ENCODE measurements at places on chromosomes 12 and 14. TPM values are rescaled to one million over a fixed set of nuclear protein-coding genes. Genes with fewer than 3 reads are reported as not detected.

GRCh38 chr14:96085369-96085768 is 46.2 kb downstream of the C14orf132 start:
- H3K27ac ChIP-seq, result no peak overlapping the region
- no peak overlapping the region for H3K4me3 ChIP-seq
- H3K27me3 ChIP-seq, result no peaks in the 10 kb centered on the region
- H3K36me3 ChIP-seq, result no peaks in the 10 kb centered on the region

- no peaks in the 10 kb centered on the region for H3K27me3 ChIP-seq
- H3K4me1 ChIP-seq, result no peaks in the 10 kb centered on the region
- no peak overlapping the region for H3K4me3 ChIP-seq
Measured at GRCh38 chr14:104559028-104559803, 20.3 kb upstream of the C14orf180 start.

DNA sequence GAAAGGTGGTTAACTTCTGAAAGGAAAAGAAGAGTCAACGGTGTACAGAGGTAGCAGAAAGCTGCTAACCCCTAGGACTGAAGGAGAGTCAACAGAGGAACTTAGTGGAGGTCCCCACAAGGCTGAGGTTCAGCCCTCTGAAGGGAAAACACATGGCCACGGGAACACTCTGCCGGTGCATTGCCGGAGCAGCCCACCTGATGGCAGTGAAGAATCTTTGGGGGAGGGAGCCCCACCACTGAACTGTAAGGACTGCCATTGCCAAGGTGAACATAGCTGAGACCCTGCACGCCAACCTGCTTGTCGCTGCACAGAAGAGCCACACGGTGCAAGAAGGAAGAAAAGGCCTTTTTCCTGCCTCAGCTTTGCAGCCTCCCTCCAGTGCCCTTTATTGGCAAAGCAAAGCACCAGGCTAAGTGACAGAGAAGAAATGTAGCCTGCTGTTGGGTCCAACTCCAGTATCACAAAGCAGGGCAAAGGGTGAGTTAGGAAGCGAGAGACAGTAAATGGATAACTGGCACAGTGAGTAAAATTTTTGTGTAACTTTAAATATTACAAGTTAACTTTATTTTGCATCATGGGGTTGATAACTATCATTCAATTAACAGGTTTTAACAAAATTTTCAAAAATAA is 76.9 kb downstream of the LIN52 start:
- H3K4me1 ChIP-seq, result no peaks in the 10 kb centered on the region
- H3K36me3 ChIP-seq, result peaks cover under 1% of the 10 kb centered on the region
- H3K27me3 ChIP-seq, result no peaks in the 10 kb centered on the region
- no peak overlapping the region for H3K4me3 ChIP-seq

DNA sequence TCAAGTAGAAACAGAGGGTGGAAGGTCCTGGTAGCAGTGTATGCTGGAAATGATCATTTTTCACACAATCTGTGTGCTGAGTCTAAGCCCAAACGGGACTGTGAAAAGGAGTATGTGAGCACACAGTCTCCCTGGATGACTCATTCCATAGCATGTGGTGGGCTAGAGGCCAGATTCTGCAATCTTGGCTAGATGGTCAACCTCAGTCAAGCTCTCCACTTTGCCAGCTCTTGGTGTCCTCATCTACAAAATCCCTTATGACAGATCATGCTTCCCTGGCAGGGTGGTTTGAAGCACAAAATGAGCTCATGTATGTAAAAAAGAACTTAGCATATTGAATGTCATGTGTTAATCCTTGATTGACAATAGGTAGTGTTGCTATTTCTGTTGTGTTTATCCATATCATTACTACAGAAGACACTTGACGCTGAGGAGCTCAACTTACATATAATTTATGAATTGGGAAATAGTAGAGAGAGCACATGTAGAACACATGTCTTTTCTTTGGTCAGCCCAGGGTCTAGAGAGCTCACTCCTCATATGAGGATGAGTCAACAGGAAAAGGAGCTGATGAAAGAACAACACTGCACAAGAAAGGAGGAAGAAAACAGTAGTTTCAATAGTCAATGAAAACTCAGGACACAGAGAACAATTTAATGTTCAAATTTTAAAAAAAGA is 517.5 kb downstream of the BCL11B start:
- no peak overlapping the region for H3K27ac ChIP-seq
- no peak overlapping the region for H3K4me3 ChIP-seq
- H3K4me1 ChIP-seq, result peaks cover 5% of the 10 kb centered on the region
- H3K36me3 ChIP-seq, result peaks cover 3% of the 10 kb centered on the region
- DNase-seq, result no peak
- H3K27me3 ChIP-seq, result no peaks in the 10 kb centered on the region

Gene KRT71
- total RNA-seq, result not detected

DNA sequence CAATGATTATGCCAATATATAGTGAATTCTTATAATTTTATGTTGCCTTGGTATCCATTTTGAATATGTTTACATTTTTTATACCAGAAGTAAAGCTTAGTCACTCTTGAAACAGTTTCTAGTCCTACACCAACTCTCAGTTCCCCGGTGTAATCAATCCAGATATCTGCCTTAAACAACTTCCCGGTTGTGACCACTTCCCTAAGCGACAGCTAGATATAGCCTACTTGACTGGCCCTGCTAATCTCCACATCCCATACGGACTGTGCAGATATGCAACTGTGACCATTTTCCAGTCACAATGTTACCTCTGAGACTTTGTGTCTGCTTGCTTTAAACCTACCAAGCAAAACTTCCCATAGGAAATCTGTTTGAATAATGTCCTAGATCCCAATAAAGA is 1551.5 kb upstream of the SEL1L start:
- H3K4me3 ChIP-seq, result no peak overlapping the region
- DNase-seq, result no peak
- H3K4me1 ChIP-seq, result no peaks in the 10 kb centered on the region
- H3K36me3 ChIP-seq, result no peaks in the 10 kb centered on the region
- H3K27ac ChIP-seq, result no peak overlapping the region

GRCh38 chr12:18750085-18750484 is 12.2 kb downstream of the CAPZA3 start:
- no peaks in the 10 kb centered on the region for H3K36me3 ChIP-seq
- no peak overlapping the region for H3K4me3 ChIP-seq
- no peak overlapping the region for H3K27ac ChIP-seq
- no peaks in the 10 kb centered on the region for H3K27me3 ChIP-seq
